ENCODE measurements at places on chromosomes 16 and 17.

DNA sequence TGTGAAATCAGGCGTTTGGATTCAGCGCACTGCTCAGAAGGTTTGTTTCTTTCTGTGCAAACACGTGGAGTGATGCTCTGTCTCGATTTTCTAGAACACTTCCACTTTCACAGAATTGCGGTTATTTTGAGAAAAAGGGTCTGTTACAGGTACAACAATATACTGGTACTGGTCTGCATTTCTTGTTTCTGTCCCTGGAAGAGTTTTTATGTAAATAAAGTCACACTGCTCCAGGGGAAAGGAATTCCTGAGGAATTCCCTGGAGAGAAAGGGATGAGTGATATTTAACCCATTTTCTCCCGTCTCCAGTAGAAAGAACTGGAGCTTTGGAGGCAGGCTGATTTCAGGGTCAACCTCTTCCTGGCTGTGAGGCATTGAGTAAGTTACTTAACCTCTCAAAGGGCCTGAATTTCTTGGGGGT is 16.2 kb upstream of the RMI2 start:
- DNase-seq = no peak

- DNase-seq = no peak
Observed at GRCh38 chr16:10984509-10984908, 40.1 kb downstream of the CLEC16A start.

DNA sequence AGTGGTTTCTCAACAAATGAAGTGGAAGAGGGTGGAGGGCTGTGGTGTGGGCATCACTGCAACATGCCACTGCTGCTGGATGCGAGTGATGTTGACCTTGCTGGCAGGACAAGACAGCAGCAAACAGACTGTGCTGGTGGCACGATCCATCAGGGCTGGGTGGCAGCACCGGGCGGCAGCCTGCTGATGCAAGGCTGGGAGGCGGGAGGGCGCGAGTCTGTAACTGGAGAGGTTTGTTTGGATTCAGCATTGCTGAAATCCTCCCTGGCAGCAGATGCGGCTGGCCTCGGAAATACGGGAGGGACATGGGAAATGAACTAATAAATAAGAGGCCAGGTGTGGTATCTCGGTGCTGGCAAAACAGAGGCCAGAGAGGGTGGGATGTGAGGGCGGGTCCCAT is 224.2 kb downstream of the ENGASE start:
- DNase-seq = no peak

- no peak for DNase-seq
Observed at GRCh38 chr16:8905168-8905762, 23.1 kb downstream of the LITAFD start.

DNA sequence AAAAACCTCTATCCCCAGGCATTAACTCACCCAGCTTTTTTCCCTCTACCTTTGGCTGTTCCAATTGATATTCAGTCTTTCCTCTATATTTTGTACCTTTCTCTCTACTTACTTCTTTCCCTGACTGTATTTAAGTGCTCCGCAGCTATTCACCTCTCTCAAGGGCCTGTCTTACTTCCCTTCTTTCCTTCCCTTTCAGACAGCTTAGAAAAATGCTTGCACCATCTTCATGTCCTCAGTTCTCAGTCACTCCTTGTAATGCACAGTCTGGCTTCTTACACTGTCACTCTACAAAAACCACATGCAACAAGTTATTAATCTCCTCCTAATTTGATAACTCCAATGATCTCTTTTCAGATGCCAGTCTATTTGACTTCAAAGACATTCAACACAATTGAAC is 163.4 kb downstream of the PHKB start:
- DNase-seq = no peak

DNA sequence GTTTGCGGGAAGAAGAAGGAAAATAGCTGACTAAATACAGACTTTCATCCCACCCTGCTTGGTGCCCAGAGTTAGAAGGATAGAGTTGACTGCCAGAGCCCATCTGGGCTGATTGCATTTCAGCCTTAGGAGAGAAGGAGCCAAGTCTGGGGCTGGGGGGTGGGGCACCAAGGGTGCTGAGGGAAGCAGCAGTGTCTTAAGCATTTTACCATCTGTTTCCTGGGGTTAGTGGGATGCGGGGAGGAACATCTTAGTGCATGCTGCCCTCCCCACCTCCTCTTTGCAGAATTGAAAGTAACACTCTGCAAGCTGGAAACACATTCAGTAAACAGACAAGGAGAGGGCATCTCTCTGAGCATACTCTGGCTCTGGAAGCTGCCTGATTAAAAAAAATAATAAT is 1.5 kb upstream of the ARL5C start:
- DNase-seq = no peak

- no peak for DNase-seq
Observed at GRCh38 chr17:31722251-31723056, 136.6 kb downstream of the COPRS start.

GRCh38 chr17:47692895-47693730 is 848 bp upstream of the TBKBP1 start:
- DNase-seq = no peak

- DNase-seq = no peak
Observed at GRCh38 chr17:6285486-6285885, 149.4 kb downstream of the AIPL1 start.

- peak; percentile 28 for DNase-seq
Observed at GRCh38 chr17:42618442-42619150, 9.1 kb downstream of the TUBG1 start.

DNA sequence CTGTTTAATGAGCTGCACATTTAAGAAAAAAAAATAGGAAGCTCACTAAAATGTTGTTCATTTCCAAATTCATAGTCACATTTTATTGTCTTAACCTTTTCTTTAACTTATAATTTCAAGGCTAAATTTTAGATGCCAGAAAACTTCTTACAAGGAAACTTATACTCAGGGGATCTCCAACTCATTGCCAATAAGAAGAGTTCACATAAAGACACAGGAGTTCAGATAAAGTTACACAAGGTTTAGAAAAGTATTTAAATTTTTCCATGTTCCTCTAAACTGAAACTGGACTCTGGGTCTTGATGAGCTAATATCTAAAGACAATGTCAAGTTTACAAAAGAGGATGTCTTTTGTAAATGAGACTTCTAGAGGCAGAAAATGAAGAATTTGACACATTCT is 190.7 kb upstream of the KCNJ16 start:
- peak; percentile 19 for DNase-seq

DNA sequence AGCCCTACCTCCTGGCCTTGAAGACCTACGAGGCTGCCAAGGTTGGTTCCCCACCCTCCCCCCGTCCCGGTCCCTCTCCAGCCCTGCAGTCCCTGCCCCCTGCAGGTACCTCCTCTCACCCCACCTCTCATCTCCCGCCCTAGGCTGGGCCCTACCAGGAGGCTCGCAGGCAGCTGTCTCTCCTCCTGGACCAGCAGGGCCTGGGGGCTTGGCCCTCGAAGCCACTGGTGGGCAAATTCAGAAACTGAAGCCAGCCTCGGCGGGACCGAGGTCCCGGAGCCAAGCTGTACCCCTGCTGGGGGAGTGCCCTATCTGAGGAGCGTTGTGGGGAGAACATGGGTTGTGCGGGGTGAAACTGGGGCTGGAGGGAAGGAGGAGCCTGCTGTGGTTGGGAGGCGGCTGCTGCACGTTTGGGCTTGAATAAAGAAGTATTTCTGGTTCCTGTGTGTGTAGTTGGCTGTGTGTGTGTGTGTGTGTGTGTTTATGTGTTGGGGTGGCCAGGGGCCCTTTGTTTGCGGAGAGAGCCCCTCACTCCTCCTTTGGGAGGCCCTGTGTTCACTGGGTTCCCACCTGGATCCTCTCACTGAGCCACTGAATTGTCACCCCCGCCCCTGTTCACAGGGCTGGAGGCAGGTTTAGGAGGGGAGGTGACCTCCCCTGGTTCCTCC is 5.9 kb downstream of the ADAD2 start:
- no peak for DNase-seq

- DNase-seq = peak; percentile 66
Observed at GRCh38 chr17:75428543-75429469, 23.3 kb upstream of the GRB2 start.

- DNase-seq = peak; percentile 47
Observed at GRCh38 chr16:66152823-66153393, 213.6 kb upstream of the CDH5 start.

- DNase-seq = no peak
Observed at GRCh38 chr17:17180741-17181525, 25.2 kb downstream of the PLD6 start.

GRCh38 chr16:52251495-52251894 is 295.4 kb downstream of the TOX3 start:
- no peak for DNase-seq

DNA sequence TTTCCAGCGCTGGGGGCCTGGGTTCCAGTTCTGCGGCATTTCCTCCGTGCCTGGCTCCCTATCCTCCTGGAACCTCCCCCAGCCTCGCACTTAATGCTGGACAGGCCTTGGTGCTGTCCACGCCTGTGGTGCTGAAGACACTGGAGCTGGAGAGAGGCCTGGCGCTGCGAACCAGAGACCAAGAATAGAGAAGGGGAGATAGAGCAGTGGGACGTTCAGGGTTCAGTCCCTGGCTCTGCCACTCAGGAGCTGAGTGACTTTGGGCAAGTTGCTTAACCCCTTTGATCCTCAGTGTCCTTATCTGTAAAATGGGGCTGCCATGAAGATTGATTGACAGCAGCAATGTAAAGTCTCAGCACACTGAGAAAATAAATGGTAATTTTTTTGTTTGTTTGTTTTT is 11.9 kb downstream of the SBK1 start:
- no peak for DNase-seq

- no peak for DNase-seq
Observed at GRCh38 chr17:80414508-80414802, 512 bp upstream of the ENDOV start.

- no peak for DNase-seq
Observed at GRCh38 chr17:77217123-77217522, 76.4 kb downstream of the SEC14L1 start.

DNA sequence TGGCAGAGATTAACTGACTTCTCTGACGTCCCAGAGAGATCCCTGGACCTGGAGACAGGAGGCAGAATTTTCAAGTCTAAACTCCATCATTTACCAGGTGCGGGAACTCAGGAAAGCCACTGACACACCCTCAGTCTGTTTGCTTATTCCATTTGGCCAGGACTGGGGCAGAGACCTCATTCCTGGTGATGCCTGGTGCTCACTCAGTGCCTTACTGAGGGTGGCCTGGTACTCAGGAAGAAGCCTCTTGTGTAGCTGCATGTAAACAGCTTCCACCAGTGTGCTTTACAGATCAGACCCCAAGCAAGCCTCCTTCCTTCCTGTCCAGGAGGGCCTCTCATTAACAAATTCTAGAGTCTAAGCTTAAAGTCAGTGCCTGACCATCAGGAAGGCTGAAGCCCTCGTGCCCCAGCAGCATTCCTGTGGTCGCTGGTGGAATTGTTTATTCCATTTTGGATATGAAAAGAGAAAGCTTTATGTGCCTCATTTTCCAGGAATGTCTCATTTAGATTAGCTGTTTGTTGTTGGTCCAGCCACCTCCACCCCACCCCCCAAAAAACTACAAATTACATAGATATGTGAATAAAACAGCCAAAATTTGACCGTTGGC is 236.1 kb upstream of the CDH5 start:
- no peak for DNase-seq

GRCh38 chr16:76488065-76488417 is 210.8 kb downstream of the CNTNAP4 start:
- DNase-seq = no peak

- no peak for DNase-seq
Observed at GRCh38 chr17:68963958-68964357, 8.8 kb upstream of the ABCA8 start.

DNA sequence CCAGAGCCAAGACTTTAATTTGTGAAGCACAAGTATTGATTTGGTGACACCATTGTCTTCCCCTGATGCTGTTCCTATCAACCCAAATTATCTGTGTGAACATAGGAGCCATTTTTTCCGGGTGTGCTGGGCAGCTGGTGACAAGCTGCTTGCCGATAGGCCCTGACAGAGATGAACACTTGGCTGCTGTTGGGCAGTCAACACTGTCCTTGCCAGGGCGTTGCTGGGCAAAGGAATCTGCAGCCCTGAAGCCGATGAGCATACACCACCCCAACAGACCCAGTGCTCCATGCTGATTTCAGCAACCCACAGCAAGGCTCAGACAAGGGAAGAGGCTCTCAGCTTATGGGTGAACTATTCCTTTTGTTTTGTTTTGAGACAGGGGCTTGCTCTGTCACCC is 105.4 kb downstream of the YPEL2 start:
- DNase-seq = no peak

- DNase-seq = no peak
Observed at GRCh38 chr17:2455956-2456355, 55.1 kb upstream of the MNT start.

DNA sequence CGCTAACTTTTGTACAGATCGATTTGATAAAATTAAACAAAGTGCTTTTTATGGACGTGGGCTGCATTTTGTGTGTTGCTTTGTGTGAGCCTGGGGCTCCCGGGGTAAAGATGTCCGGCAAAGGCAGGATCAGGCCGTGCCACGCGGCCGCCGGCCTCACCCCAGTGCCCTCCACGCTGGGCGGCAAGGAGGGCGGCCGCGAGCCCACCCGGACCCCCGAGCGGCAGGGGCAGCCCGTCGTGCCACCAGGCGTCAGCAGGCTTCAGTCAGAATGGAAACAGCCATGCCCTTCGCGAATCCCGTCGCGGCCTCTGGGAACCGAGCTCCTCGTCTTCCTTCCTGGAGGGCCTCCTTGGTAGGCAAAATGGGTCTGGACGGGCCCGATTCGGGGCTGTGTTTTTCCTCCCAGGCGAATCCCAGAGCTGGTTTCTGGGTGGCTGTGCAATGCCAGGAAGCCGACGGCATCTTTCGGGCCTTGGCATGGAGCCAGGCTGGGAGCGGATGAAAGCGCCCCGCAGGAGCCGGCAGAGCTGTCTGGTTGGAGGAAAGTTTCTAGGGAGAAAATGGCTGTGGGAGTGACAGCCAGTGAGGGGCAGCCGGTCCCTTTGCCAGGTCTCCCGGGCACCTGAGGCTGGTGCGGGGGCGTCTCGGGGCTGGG is 5.5 kb downstream of the SOX8 start:
- no peak for DNase-seq

DNA sequence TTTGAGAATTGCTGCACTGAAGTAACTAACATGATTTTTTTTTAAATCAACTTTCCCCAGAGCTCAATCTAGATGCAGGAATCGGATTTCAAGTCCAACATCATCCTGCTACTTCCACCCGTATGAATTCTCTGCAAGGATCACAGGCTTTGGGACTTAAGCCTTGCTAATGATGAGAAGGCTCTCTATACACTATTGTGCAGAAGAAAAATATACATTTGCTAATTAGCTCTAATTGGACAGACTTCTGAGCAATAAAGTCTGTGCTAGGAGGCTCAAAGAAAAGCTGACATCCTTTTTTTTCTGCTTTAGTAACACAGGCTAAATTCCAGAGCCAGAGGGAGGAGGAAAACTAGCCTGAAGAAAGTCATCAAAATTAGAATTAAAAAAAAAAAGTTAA is 433.6 kb downstream of the PMP22 start:
- no peak for DNase-seq

DNA sequence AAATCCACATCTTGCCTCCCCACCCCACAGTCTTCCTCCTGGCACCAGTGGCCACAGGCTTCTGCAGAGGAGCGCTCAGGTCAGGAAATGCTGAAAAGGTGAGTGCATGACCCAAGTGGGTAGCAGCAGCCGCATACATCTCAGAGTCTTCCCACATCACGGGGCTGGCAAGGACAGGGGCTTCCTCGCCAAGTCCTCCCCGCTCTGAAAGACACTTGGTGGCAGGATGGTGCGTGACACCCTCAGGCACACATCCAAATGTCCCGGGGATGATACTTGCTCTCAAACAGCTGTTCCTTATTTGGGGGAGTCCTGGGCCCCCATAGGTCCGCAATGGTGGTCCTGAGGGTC is 8.8 kb upstream of the SLC16A5 start:
- DNase-seq = no peak

Measured in skeletal muscle cell (primary cell).